ENCODE measurements at places on chromosomes 3 and 15. TPM values are rescaled to one million over a fixed set of nuclear protein-coding genes. Genes with fewer than 3 reads are reported as not detected.

DNA sequence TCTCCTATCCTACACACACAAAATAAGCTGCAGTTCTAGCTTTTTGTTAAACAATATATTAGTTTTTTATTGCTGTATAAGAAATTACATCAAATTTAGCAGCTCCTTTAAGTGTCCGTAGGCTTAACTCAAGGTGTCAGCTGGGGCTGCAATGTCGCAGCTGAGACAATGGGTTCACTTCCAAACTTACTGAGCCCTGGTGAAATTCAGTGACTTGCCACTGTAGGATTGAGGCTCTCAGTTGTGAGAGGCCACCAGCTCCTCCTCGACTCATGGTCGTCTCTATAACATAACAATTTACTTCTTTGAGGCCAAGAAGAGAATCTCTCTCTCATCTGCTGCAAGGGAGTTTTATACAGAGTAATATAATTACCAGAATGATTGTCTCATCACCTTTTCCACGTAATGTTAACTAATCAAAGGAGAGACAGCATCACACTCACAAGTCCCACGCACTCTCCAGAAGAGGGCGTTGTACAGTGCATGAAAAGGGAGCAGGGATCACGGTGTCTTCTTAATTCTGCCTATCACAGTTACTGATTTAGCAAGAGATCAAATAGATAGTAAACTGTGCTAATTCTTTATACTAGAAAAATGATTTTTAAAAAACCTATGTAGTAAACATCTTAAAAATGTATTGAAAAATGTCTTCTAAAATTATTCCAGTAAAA lies 735.6 kb upstream of the GBE1 start:
- H3K4me3 ChIP-seq, result no peak overlapping the region
- H3K36me3 ChIP-seq, result no peaks in the 10 kb centered on the region
- H3K4me1 ChIP-seq, result no peaks in the 10 kb centered on the region
- DNase-seq, result no peak
- no peaks in the 10 kb centered on the region for H3K27me3 ChIP-seq

DNA sequence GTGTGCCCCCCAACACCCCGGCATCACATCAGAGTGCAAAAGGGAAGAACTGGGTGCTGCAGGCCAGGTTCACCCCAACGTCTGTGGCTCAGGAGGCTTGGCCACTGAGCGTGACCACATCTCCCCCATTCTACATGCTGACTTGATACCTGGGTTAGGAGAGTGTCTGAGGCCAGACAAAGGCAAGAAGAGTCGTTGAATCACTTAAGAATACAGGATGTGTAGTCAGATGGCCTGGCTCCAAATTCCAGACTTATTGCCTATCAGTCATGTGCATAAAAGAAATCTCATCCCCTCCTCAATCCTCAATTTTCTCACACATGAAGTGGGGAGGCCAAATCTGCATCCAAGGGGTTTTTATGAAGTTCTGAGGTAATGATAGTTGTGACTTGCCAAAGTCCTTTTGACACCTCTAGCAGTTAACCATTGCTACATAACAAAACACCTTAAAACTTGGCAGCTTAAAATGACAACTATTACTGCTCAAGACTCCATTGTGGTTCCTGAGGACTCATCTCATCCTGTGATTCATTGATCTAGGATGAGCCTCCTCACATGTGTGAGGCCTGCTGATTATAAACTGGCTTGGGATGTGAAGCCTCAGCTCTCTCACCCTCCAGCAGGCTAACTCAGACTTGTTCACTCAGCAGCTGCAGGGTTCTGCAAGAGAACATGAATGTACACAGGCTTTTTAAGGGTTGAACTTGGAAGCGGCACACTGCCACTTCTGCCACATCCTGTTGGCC lies 138.8 kb upstream of the TLE3 start:
- no peak overlapping the region for H3K27ac ChIP-seq
- DNase-seq, result no peak
- H3K36me3 ChIP-seq, result no peaks in the 10 kb centered on the region
- peaks cover 38% of the 10 kb centered on the region for H3K27me3 ChIP-seq
- H3K4me3 ChIP-seq, result no peak overlapping the region

DNA sequence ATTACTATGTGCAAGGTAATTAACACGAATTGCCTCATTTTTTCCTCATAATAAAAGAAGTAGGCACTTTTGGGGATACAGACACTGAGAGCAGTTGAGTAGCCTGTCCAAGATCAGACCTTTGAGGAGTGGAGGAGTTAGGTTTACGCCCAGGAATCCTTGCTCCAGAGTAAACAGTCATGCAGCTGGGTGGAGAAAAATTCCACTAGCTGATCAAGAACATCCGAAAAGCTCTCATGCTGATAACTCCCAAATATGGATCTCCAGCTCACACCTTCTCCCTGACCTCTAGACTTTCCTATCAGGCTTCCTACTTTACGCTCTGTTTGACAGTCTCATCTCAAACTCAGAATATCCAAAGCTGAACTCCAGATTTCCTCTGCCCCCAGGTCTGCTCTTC lies 53.3 kb downstream of the ST6GAL1 start:
- H3K4me1 ChIP-seq, result peaks cover 20% of the 10 kb centered on the region
- no peak overlapping the region for H3K4me3 ChIP-seq
- peaks cover 59% of the 10 kb centered on the region for H3K36me3 ChIP-seq
- H3K27ac ChIP-seq, result no peak overlapping the region

The FMN1 gene
- 0.69 TPM for total RNA-seq

The ZNF774 gene
- 2.7 TPM for total RNA-seq

Measured in activated T-helper 2 cell treated with anti-CD3 and anti-CD28 coated beads, Interferon-gamma antibody, Interleukin-2, Interleukin-4, amounts not matched to agents 10 μg/mL and 5 μg/mL and 100 μg/mL, durations not matched to agents 14 hours and 24 hours and 36 hours (primary cell).